Effector CD8-positive, alpha-beta T cell (primary cell): ENCODE measurements at places on chromosomes 7 and 10.

DNA sequence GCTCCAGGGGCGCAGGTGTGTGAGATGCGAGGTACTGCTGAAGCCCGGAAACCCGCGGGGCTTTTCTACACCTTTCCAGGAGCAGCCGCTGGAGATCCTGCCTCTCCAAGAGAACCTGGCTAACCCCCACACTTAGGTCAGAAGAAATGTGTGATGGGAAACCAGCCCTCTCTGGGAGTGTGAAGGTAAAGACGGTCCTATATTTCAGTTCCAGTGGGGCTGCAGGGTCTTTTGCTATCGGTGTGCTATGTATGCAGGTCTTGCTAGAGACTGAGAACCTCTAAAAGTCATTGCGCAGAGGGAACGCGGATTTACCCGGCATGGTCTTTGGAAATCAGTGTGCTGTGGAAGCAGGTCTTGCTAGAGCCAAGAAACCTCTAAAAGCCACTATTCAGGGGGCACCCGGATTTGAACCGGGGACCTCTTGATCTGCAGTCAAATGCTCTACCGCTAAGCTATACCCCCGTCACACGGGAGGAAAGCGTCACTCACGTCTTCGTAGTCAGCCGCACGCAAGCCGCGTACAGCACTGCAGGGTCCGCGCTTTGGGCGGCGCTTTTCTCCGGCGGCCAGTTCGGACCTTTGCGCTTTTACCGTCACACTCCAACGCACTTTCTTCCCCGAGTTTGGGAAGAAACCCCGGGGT, 46.0 kb downstream of the ZNF777 start:
- DNase-seq = peak; percentile 15

DNA sequence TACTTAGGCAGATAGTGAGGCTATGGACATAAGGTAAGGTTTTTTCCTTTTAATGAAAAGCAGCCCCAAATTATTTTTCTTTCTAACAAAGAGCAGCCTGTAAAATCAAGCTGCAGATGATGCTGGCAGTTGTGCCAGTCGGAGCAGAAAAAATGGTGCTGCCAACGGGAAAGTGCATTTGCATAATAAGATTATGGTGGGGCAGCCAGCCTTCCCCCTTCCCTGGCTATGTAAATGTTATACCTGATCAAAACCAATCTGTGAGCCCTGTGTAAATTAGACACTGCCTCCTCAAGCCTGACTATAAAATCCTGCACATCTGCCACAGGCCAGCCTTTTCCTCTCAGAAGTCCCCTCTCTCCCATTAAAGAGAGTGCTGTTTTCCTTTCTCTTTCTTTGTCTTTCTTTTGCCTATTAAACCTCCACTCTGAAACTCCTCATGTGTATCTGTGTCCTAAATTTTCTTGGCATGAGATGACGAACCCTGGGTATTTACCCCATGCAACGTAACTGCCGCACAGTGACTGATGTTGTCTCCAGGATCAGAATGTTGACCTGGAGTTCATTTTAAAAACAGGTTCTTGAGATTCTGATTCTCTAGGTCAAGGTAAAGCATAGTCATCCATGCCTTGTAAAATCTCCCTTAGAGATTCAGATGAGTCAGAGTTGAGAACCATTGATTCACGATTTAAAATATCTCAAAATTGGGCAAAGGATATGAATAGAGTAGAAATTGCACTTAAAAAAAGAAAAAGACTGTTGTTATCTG, 167.3 kb upstream of the C1GALT1 start:
- DNase-seq = no peak

GRCh38 chr10:115939101-115939854, 333.7 kb downstream of the GFRA1 start:
- DNase-seq = no peak

DNA sequence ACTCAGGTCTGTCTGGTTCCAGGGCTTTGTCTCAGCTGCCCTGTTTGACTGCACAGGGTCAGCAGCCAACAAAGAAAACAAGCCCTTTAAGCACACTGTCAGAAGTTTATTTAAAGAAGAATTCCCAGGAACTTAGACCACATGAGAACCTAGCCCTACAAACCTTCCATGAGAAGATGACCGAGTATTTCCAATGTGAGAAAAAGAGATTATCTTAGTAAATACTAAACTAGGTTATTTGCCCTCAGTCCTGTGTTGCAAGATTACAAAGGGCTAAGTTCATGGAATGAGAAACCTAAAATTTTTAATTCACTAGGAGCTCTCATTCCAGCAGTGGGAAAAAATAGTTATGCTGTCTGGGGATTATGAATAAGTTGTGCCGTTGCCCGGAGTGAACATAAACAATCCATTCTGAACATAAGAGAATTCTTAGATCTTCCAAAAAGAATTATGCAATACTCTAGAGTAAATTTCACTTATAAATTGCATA, 46.7 kb downstream of the NOC3L start:
- no peak for DNase-seq

GRCh38 chr7:92404170-92404614, 43.1 kb upstream of the GATAD1 start:
- DNase-seq = no peak
